ENCODE measurements at places on chromosomes 7 and 10.

GRCh38 chr7:2956076-2956475 lies 87.6 kb downstream of the CARD11 start:
- no peak for DNase-seq

GRCh38 chr10:121099592-121099991 lies 248.4 kb downstream of the WDR11 start:
- no peak for DNase-seq

DNA sequence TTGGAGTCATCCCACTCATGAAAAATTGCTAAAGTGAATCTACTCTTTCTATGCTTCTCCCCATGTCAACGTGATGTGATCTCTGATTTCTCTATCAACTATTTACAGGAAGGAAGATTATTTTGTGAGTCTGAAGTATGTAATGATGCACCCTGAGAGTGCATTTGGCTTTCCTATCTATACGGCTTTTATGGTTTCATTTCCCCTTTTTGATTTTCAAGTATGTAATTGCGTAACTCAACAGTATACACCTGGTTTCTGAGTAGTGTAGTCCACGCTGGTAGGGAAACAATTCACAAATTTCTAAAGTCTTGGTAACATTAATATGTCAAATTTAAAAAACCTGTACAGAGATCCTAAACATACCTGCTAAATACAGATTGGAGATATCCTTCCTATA lies 194.7 kb upstream of the SEMA3A start:
- no peak for DNase-seq

GRCh38 chr7:131106681-131107336 lies 220.9 kb upstream of the MKLN1 start:
- no peak for DNase-seq

DNA sequence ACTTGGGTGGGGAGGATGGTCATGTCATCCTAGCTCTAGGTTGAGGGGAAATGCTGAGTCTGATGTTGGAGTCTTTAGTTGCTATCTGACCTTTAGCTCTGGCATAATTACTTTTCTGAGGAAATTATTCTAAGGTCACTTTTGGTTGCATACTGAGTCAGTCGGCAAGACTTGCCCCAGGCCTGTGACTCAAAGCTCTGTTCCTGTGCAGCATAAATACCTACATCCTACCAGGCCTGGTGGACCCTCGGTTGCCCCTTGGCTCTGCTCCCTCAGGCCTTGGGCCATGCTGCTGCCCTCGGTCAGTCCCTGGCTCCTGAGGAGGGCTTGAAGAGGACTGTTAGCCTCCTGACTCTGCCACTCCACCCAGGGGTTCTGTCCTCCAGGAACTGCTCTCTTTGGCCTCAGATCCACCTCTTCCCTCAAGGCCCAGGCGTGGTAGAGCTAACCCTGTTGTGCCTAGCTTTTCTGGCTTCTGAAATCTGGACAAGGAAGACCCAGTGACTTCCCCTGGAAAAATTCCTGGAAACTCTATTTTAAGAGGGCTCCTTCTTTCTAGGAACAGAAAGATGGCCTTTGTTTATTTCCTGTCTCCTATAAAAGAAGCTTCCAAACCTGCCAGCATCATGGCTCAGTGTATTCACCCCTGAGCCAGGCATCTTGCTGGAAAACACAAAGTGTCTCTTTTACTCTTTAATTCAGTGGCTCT lies 71.2 kb downstream of the TMEM178B start:
- no peak for DNase-seq

DNA sequence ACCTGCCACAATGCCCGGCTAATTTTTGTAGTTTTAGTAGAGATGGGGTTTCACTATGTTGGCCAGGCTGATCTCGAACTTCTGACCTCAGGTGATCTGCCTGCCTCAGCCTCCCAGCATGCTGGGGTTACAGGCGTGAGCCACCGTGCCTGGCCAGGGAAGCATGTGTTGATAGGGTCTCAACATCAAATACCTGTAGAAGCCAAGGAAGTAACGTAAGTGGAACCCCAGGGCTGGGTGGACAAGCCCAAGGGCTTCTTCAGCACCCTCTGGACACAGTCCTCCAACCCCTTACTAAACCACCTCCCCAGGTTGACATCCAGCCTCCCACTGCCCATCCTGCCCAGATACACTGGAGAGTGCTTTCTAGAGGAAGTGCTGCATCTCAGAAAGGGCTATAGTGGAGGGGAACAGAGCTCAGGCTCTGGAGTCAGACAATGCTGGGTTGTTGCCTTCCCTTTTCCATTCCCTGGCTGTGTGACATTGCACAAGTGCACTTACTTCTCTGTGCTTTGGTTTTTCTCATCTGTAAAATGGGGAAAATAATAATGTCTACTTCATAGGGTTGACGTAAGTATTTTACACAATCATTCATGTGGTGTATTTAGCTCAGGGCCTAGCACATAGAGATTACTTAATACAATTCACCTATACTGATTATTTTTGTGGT lies 73.9 kb upstream of the KAT6B start:
- no peak for DNase-seq

DNA sequence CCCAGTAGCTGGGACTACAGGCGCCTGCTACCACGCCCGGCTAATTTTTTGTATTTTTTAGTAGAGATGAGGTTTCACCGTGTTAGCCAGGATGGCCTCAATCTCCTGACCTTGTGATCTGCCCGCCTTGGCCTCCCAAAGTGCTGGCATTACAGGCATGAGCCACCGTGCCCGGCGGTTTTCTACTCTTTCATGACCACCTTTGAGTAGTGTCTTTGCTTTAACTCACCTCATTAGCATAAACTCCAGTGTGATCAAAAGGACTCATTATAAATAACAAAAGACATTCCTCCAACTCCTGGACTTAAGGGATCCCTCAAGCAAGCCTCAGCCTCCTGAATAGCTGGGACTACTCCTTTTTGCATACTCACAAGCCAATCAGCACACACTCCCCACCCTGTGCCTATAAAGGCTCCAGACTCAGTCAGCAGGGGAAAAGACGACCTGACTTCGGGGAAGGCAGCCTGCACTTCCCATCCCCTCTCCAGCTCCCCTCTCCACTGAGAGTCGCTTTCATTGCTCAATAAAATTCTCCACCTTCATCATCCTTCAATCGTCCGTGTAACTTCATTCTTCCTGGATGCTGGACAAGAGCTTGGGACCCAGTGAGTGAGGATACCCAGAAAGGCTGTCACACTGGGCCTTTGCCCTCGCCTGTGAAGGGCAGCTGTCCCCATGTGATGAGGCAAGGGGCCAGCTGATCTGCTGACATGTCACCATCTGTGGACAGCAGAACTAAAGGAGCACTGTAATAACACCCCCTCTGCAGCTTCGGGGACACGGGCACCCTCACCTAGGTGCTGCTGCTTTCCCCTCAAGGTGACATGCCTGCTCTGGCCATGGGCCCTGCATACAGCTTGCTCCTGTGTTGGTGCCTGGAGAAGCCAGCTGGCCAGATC lies 35.0 kb upstream of the EIF4H start:
- DNase-seq: no peak

DNA sequence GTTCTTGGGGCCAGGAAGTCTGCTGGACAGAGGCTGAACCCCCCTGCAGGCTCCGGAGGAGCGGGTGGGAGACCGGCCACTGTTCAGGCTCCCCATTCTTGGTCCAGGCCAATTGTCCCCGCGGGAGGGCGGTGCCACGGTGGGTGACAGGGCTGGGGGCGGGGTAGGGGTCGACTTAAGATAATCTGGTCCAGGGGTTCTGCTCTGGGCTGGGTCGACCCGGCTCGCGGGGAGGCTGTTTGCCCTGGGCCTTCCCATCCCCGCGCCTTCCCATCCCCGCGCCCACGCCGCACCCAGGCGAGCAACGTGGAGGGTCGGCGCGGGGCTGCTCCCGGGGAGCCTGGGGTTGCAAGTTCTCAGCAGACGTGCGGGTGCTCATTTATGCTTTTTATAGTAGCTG lies 7.3 kb upstream of the GLRX3 start:
- DNase-seq: no peak

GRCh38 chr10:120145107-120145506 lies 252.6 kb downstream of the SEC23IP start:
- DNase-seq: no peak

- no peak for DNase-seq
Observed at GRCh38 chr10:36164556-36165504, 522.7 kb upstream of the FZD8 start.

GRCh38 chr10:69049566-69049961 lies 38.3 kb upstream of the SRGN start:
- DNase-seq: no peak

- no peak for DNase-seq
Observed at GRCh38 chr7:117997862-117998825, 124.9 kb upstream of the CTTNBP2 start.

DNA sequence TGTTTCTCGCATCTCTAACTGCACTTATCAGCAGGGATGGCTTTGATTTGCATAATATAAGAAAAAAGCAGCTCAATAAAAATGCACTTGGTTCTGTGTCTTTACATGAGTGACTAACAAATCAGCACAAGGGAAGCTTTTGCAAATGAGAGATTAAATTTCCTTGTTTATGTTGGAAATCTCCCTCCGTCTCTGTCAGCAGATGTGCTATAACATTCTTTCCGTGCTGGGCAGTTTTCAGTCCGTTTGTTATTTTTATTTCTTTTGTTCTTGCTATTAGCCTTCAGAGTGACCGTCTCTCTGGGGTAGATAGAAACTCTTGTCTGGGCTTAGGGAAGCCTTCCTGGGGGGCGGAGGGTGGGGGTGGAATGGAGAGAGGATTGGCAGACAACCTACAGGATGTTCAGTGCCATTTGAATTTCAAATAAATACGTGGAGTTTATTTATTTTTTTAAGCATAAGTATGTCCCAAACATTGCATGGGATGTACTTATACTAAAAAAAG lies 96.0 kb downstream of the GATA3 start:
- DNase-seq: no peak

DNA sequence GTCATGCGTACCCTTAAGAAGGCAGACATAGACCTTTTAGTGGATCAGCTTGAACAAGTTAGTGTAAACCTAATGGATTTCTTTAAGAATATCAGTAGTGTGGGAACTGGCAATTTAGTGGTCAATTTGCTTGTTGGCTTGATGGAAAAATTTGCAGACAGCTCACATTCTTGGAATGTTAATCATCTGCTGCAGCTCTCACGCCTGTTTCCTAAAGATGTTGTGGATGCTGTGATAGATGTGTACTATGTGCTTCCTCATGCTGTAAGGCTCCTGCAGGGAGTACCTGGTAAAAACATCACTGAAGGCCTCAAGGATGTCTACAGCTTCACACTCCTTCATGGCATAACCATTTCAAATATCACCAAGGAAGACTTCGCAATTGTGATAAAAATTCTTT lies 103.4 kb downstream of the ABCA13 start:
- no peak for DNase-seq

- DNase-seq: no peak
Observed at GRCh38 chr7:34184466-34184865, 279.1 kb downstream of the BMPER start.

GRCh38 chr10:127151541-127151940 lies 44.9 kb downstream of the INSYN2A start:
- DNase-seq: no peak

DNA sequence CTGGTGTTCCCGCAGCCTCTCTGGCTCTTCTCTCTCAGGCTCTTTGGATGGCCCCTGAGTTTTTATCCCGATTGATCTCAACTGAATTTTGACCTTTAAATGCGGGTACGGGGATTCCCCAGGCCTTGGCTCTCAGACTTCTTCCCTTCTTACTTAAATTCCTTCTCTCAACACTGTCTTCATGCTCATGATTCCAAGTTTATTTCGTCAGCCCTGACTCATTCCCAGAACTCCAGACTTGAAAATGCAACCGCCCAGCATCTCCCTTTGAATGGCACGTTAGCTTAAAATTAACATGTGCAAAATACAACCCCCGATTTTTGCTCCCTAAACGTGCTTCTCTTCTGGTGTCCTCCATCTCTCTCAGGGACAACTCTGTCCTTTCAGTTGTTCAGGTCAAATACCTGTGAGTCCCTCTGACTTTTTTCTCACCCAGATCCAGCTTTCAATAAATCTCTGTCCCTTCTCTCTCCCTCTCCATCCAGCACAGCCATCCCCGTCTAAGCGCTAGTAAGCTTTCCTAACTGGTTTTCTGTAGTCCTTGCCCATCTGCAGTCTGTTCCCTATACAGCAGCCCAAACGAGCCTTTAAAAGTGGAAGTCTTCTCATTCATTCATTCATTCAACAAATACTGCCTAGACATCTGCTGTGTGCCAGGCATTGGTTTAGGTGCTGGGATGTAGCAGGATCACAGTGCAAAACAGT lies 7.1 kb downstream of the HECW1 start:
- DNase-seq: no peak

DNA sequence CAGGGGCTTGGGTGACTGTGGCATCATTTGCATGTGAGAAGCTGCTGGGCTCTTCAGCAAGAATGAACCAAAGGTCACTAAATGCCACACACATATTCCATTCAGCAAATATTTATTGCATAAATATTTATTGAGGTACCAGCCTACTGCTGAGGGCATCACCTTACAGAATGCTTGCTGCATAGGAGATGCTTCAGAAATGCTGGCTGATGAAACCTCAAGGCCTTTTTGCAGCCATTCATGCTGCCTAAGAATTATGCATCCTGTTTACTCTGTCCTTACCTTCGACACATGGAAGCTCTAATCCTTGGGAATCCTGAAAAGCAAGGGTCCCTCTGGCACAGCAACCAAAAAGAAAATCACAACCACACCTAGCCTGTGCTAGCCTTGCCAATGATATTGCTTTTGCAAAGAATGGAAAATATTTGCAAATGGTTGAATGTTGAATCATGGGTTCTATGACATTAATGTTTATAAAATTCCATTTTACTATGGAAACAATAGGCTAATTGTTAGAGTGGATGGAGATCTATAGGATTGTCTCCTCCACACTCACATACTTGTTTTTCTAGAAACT lies 79.6 kb downstream of the PCGF5 start:
- no peak for DNase-seq

Measured in NCI-H187 (cell line).